ENCODE measurements at places on chromosomes 1 and 21.

GRCh38 chr1:10054465-10054864 lies 21.7 kb downstream of the UBE4B start:
- no peak for DNase-seq

DNA sequence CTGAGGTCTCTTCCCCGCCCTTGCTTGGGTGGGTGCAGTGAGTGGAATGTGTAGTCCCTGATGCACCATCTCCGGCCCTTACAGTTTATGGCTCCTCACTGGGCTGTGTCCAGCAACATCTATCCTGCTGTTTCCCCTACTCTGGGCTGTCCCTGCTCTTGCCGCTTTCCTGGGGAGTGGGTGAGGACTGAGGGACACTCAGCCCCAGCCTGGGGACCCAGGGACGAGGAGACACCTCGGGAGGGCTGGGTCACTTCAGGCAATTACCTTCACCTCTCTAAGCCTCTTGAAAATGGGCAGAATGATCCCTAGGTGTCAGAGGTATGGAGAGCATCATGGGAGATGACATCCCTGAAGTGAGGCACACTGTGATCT lies 13.6 kb upstream of the LRP8 start:
- DNase-seq: no peak

- no peak for DNase-seq
These were observed 20.4 kb upstream of the GPR88 start for GRCh38 chr1:100517515-100517914.

DNA sequence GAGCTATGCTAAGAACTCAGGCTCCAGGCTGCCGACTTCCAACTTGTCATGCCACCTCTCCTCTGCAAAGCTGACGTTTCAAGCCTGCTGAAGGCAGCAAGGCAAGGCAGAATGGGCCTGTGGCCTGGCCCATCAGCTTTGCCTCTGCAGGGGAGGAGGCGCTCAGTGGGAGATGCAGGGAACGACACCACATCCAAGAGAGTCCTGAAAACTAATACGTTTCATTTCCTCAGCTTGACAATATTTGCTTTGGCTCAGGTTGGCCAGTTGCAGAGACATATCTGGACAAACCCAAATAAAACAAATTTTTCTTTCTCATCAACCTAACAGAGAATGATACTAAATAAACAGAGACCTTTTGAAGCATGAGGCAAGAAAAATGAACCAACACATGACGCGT lies 35.3 kb downstream of the BEND5 start:
- DNase-seq: no peak

DNA sequence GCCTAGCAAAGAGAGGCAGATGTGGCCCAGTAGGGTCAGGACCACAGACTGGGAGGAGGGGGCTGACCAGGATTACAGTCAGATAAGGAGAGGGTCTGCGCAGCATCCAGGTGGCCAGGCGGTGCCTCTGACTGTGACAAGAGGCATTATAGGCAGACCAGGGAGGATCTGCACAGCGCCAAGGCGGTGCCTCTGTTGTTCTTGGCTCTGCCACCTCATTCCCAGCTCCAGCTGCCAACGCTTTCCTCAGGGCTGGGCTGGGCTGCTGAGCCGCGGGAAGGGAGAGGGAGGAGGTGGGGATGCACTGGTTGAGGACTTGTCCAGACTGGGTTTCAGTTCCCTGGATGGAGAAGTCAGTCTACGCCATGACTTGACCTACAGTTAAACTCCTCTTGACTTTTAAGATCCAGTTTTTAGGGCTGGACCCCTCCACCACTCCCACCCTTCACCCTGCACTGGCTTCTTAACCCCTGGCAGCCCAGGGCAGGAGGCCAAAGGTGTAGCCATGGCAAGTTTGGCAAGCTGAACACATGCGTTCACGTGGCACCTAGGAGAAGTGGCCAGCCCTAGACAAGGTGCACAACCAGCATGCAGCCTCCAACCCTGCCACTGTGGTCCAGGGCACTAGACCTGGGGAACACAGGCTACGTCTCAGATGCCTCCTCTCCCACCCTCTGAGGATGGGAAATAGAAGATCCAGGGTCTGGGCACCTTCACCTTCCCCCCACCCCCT lies 4.5 kb upstream of the CRABP2 start:
- no peak for DNase-seq

GRCh38 chr1:65027666-65028358 lies 61.5 kb upstream of the JAK1 start:
- DNase-seq: no peak

DNA sequence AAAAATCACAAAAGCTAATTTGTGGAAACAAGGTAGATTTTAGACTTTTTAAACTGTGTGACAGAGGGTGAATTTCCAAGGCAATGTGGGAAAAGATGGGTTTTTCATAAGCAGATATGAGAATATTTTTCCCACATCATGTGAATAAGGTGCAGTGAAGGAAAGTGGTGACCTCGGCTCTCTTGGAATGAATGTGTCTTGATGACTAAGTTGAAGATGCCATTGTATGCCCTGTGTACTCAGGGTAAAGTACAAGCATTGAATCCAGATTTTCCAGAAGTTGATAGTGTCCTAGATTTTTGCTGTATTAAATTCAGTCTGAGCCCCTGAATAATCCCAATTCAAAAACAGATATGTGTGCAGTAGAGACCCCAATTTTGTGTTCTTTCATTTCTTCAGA lies 442.6 kb upstream of the ADGRL2 start:
- DNase-seq: no peak

DNA sequence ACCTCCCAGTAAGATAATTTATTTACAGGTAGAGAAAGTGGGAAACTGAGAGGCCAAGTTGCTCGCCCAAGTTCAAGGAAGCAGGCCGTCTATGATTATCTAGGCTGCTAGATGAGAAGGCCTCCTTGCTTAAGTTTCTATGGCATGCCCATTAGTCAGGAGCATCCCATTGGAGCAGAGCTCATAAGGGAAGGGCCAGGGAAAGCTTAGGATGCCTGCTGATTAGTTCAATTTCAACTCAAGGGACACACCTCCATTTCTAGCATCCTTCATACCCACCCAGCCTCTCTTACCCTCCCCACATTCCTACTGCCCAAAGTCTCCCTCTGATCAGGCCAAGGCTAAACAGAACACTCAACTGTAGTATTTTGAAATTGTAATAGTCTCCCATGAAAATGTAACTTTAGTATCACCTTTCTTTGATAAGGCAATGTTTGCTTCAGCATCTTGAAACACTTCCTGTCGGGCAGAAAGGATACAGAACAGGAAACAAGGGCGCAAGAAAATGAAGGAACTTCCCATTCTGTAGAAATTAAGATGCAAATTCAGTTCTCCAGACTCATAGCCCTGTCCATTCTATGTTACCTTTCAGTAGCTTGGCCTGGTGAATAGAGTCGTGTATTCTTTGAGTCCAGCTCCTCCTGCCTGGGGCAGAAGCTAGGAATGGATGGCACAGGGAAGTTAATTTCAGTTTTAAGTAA lies 46.3 kb upstream of the TARBP1 start:
- no peak for DNase-seq

DNA sequence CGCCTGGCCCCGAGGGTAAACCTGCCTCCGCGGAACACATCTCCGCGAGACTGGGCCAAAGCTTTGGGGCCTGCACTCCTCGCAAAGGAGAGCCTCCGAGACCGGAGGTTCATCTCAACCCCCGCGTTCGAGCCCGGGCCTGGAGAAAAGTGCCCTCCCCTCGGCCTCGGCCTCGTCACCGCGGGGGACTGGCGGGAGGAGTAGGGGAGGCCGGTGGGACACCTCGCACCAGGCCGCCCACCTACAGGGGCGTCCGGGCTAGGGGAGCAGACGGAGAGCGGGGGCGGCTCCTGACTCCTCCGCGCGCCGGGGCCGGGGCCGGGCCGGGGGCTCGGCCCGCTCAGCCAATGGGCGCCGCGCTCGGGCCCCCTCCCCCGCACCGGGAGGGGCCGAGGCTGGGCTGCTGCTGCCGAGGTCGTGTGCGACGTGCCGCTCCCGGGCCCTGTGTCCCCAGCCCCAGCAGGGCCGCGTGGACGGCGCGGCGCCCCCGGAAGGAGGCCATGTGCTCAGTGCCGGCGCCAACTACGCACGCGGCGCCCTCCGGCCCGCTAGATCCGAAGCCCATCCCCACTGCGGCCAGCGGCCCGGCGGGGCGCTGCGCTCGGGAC lies 684 bp downstream of the SLC2A1 start:
- DNase-seq: peak; percentile 66

Data from stimulated activated CD4-positive, alpha-beta T cell treated with anti-CD3 and anti-CD28 coated beads, Interleukin-4, amount 100 ng/mL, for 24 hours (primary cell).